Germinal center (tissue), 1 donor: ENCODE measurements at places on chromosomes 6 and 20.

DNA sequence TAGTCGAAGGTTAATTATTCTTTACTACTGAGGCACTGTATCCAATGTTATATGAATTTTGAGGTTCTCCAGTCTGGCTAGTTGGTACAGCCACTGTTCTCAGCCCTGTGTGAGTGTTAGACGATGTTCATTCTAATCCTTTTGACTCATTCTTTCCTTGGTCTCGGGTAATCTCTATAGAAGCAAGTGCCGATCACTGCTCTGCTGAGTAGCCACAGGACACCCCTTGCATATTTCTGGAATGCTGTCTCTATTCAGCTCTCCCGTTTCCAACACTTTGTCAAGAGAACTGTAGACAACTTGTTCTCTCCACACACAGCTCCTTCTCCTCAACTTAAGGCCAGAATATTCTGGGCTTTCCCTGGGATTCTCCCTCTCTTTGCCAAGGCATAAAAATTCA, 42.4 kb upstream of the PLCB1 start:
- DNase-seq, result no peak

DNA sequence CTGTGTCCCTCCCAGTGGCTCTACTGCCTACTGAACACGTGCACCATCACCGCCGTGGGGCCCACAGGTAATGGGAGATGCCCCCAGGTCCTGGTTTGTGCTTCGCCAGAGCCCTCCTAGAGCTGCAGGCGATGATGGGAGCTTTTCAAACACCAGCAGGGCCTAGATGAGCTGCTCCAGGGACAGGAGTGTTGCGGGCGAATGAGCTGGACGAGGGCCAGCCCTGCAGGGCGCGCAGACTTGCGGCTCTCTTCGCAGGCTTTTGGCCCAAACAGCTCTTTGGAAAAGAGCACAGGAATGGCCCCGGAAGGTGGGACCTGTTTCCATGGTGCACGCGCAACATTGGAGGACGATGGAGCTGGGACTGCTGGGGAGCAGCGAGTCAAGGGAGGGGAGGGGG, 409.3 kb upstream of the SULF2 start:
- DNase-seq, result no peak

DNA sequence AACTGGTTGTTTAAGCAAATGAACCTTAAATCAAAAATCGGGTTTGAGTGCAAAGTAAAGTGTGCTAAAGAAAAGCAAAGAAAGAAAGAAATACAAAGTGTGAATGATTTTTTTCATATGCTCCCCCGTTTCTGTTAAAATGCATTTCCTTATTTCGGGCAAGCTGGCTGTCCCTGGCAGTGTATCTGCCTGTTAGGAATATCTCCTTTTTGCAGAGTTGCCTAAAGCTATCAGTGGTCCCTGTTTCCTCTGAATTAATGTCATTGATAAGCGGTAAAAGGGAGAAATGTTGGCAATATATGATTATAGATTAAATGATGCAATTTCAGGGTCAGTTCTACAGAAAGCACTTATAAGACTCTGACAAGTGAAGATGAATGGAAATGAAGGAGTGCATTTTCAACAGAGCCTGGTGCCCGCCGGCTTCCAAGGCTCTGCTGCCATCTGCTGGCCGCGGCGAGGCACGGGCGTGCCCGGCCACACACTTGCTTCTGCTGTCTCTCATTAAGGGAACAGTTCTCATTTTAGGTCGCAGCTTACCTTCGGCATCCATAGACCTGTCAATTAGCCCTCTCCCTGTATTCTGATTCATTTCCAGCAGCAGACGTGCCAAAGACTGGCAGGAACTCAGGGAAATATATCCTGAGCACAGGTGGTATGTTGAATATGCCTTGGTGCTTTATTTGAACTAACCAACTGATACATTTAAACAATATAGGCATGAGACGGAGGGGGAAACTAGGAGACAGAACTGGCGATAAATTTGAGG, 381.9 kb downstream of the C6orf118 start:
- DNase-seq, result peak; percentile 34

DNA sequence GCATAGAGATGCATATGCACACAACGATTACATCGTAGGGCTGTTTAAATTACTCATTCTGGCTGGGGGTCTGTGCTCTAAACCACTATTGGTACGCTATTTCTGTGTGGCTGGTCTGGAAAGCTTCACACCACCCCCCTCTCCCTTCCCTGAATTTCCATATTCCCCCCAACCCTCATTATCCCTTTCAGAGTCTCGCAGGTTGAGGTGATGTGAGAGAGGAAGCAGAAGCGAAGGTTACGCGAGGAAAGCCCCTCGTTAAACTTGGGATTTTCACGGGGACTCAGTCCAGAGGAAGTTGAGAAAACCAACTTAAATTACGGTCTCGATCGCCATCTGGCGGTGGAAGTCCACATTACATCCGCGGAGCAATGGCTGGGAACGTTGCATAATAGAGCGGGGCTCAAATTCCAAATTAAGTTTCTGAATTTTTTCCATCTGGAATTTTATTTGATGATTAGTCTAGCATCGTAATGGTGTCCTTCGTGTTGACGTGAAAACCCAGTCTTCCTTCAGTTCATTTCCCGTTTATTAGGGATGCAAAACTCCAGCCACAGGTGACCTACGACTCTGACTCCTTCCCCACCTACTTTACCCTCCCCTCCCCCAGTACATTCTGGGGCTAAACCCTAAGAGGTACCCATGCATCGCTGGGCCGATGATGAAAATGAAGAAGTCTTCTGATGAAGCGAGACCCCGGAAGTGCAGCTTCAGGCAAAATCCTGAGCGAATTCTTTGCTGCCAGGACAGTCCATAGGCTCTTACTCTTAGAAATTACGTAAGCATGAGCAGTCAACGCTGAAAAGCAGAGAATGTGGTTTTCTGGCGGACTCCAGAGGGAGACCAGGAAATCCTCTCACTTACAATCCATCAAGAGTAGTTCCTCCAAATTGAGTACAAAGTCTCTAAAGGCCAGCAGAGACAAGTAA, 19.7 kb downstream of the HLA-DOB start:
- DNase-seq, result peak; percentile 80

GRCh38 chr20:49642816-49643215, 70.9 kb downstream of the B4GALT5 start:
- DNase-seq, result no peak

DNA sequence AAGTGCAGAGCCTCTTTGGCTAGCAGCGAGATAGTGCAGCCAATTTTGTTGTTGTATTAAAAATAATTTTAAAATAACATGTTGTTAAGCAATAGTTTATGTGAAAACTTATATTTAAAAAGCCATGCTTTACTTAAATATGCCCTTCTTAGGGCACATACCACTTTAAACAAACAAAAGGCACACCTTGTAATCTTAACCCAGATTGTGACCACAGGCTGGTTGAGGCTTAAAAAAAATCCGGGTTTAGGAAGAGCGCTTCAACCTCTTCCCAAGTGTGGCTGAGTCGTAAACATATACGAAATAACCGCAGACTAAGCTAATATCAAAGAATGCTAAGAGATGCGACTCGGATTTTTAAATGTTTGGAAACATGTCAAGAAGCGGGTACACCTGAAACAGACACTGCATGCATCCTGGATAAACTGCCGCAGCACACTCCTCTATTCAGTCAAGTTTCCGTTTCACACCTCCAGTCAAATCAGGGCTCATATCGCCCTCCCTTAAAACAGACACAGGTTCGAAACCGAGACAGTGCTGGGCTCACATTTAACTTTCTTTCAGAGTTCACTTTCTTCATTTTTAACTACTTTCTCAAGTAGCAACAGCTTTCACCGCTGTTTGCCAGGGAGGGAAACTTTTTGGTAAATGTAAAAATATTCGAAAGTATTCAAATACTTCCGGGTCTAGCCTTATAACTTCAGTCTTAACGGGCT, 1.5 kb downstream of the DEK start:
- DNase-seq, result peak; percentile 54

DNA sequence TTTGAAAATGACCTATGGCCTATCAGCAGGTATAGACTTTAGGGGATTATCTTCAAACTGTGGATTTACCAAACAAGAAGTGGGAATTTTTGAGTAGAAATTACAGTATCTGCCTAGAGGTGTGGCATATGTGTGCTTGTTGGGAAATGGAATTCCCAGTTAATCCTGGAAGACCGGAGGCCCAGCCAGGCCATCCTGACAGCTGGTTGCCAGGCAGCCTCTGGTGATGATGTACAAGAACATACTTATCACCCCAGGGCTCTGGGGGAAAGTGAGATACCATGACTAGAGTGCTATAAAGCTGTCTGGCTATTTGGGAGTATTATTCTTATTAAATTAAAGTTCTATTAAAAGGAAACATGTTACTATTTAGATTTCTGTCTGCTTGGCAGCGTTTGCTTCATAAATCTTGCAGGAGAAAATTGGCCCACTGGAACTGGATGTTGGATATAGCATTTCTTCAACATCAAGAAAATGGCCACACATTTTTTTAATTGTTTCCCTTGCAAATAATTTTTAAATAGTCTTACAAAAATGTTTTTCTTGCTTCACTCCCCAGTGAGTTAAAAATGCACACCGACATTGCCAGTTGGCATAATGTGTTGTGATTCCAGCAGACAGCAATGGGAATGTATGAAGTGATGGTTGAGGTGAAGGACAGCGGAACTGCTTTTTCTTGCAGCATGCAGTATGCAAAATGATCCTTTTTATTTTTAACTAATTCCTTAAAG, 187.8 kb downstream of the MYLK4 start:
- no peak for DNase-seq

DNA sequence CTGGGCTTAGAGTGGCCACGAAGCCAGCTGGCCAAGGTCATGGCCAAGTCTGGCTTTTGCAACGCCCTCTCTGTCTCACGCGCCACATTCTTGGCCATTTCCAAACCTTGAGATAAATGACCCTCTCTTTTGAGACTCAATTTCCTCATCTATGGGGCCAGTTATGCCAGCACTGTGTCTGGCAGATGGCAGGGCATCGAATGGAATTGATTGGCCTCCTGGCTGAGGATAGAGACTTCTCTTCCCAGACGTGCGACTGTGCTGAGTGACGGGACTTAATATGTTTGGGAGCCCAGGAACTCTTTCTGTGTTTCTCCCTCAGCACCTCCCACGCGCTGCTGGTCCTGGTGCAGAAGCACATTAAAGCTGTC, 7.6 kb downstream of the BPIFB2 start:
- no peak for DNase-seq

GRCh38 chr20:63082308-63082938, 75.7 kb upstream of the BHLHE23 start:
- DNase-seq, result peak; percentile 53

DNA sequence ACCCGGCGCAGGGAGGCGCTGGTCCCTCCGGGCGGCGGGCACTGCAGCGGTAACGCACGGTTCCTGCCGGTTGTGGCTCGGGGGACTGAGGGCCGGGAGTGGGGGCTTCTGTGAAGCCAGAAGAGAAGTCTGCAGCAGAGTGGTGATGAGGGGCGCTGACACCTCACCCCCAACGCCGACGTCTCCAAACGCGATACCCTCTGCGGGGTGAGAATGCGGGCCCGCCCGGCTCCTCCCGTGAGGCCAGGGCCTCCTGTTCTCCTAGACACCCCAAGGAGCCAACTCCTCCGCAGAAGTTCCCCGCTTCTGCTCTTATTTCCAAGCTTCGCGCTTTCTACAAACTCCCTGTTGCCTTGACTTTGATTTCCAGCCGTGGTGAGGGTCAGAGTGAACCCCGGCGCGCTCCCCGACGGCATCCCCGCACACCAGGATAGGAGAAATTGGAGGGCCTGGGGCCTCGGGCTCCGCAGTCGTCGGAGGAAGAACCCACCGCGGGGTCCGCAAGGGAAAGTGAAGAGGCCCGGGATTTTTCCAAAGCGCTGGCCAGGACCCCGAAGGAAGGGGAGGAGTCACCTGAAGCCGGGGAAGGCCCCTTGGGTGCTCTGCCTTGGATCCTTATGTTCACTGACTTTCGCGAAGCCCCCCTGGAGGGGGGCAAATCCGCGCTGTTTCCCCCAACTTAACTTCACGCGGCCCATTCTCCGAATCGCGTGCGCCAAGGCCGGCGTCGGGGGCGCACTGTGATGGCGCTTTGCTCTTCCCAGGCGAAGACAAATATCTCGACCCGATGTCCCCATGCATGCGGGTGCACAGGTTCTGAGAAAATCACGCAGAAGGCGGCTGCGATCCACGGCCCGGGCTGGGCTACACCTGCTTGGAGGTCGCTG, 3.1 kb upstream of the INSM1 start:
- no peak for DNase-seq

- no peak for DNase-seq
Measured at GRCh38 chr6:110822249-110822648, 7.0 kb upstream of the CDK19 start.

DNA sequence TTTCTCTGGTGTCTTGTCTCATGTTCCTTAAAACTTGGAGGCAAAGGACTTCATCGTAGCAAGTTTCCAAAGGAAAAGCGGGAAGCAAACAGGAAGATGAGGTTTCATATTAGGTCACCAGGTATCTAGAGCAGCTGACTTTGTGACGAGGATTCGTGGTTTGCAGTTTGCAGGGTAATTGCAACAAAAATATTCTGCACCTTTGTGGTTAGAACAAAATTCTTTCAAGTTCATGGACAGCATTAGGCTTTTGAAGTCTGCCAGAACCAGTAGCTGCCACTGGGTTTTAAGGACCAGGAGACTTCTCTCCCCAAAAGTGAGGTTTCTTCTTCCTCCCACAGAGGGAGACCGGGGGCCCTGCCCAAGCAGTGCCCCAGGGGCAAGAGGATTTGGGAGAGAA, 63.4 kb downstream of the RPP40 start:
- DNase-seq, result no peak

DNA sequence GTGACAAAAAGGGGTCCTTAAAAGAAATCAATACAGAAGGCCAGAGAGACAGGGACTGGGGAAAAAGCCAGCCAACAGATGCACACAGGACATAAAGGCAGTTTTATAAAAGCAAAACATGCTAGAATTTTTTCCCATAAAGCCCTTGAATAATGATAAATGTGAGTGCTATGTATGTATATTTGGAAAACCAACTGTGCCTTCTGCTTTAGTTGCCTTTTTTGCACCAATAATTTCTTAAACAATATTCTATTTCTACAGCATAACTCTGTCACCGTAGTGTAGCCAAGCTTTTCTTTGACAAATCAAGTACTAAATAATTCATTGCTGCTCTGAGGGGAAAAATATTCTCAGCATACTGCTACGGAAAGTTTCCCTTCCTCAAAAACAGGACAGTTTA, 730.6 kb upstream of the NRSN1 start:
- no peak for DNase-seq

- DNase-seq, result no peak
Measured at GRCh38 chr6:156191895-156192294, 585.3 kb upstream of the ARID1B start.

DNA sequence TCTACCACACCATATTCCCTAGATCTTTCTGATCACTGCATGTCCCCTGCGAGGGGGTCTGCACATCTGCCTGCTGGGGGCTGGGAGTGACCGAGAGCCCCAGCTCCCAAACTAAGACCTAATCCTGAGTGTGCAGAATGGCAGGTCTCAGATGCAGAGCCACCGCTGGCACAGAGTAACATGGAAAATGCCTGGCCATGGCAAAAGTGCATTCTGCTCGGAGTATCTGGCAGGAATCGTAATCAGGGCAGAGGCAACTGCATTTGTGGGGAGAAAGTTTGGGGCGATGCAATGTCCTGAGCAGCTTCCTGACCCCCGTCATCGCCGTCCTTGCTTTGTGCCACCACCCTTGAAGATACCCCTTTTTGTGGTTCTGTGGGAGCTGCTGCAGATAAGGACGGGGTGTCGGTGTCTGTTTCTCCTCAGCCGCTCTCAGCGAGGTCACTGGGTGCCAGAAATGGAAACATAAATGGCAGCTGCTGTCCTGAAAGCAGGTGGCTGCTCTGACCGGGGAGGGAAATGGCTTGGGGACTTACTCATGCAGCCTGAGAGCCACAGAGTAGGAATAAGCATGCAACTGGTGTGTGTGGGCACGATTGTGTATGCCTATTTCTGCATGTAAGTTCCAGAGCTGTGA, 157.9 kb downstream of the LY86 start:
- no peak for DNase-seq
